ENCODE measurements at places on chromosomes 5 and 9.

DNA sequence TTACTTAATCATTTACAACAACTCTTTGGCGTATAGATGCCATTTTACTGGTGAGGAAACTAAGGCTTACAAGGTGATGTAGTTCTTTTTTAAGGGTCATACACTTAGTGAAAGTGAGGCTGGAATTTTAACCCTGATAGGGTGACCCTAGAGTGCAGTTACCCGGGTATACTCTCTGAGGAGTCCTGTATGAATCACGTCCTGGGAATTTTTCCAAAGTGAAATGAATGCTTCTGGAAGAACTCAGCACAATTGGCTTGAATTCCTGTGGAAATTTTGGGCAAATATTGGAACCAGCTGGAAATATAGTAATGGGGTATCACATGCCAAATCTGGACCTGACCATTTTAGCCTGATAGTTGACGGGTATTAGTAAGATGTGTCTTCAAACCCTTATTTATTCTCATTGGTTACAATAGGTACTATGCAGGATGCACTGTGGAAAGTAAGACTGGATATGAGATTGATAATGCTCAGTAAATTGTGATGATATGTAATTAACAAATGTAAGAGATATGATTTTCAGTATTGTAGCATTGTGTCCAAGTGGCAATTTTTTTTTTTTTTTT is 14.8 kb downstream of the SUB1 start:
- DNase-seq = no peak

- no peak for DNase-seq
Measured at GRCh38 chr5:135569755-135570452, 8.9 kb downstream of the CXCL14 start.

GRCh38 chr5:122154910-122155309 is 25.6 kb downstream of the ZNF474 start:
- no peak for DNase-seq

DNA sequence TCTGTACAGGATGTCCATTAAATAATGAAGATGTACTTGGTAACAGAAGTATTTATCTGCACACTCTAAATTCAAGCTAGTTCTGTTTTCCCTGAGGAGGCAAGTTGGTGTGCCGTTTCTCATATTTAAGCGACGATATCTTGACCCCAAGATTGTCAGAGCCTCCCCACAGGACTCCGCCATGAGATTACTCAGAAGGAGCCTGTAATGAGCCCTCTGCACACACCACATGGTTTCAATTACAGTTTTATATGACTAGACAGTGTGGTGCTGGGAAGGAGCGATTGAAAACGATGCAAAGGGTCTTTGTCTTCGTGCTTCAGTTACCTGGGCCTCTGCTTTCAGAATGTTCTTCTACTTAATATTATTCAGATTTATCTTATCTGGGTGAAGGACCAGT is 840.4 kb upstream of the WWC1 start:
- no peak for DNase-seq

DNA sequence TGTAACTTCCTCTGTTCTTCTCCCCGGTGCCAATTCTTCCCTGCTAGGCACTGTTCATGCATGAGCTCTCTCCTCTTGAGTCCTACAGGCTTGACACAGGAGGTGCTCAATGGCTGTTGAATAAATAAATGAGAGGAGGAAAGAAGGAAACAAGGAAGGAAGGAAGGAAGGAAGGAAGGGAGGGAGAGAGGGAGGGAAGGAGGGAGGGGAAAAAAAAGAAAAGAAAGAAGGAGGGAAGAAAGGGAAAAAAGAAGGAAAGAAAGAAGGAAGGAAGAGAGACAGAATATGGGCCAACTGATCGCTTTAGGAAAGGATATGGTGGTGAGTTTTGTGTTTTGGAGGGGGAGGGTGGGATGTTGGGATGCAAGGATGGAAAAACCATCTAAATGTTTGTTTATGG is 6.4 kb downstream of the KCNMB1 start:
- DNase-seq = no peak

DNA sequence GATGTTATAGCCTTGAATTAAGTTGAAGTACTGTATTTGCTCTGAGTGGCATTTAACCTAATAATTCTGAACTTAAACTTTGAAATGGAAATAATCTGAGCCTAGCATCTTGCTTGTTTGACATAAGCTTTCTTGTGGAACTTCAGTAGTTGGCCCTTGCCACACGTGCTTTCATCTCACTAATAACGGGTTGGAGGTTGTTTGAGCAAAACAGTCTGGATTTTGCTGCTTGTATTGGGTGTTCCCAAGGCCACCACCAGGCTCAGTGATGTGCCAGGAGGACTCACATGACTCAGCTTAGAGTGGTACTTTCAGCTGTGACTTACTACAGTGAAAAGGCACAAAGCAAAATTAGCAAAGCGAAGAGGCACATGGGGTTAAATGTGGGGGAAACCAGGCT is 35.7 kb downstream of the SECISBP2 start:
- no peak for DNase-seq

DNA sequence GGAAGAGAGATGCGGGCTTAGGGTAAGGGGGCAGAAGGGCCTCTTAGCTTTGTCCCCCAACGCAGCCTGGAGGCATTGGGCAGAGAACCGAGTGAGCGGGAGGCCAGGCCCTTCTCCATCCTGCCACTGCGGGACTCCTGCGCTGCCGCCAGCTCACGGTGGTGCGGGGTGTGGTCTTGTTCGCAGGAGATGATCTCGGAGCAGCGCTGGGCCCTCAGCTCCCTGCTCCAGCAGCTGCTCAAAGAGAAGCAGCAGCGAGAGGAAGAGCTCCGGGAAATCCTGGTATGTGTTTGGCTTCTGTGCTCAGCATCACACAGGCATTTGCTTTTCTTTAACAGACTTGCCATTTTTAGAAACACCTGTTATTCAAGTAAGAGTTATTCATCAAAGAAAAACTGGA is 41.3 kb downstream of the LRSAM1 start:
- no peak for DNase-seq

DNA sequence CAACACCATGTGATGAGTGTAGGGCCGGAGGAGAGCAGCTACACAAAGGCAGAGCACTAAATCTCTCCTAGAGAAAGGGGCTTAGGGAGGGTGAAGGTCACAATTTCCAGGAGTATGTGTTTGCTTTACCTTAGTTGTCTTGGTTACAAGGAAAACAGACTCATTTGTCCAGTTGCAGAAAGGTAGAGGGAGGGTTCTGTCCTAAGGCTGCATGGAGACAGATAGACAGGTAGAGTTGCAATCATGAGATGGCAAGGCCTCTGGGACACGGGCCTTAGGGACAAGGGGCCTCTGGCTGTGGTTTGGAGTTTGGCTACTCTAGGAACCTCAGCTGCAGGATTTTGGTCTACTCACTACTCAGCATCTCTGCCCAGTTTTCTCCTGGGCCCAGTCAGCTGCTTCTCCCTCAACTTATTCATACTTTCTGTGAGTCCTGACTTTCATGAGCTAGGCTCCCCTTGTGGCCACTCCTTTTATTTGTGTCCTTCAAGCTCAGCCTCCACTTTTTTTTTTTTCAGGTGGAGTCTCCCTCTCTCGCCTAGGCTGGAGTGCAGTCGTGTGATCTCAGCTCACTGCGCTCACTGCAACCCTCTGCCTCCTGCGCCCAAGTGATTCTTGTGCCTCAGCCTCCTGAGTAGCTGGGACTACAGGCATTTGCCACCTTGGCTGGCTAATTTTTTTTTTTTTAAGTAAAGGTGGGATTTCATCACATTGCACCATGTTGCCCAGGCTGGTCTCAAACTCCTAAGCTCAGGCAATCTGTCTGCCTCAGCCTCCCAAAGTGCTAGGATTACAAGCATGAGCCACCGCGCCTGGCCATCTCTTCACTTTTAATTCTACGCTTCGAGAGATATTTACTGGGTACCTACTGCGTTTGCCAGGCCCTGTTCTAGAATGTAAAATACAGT is 76.6 kb downstream of the PTPDC1 start:
- no peak for DNase-seq

DNA sequence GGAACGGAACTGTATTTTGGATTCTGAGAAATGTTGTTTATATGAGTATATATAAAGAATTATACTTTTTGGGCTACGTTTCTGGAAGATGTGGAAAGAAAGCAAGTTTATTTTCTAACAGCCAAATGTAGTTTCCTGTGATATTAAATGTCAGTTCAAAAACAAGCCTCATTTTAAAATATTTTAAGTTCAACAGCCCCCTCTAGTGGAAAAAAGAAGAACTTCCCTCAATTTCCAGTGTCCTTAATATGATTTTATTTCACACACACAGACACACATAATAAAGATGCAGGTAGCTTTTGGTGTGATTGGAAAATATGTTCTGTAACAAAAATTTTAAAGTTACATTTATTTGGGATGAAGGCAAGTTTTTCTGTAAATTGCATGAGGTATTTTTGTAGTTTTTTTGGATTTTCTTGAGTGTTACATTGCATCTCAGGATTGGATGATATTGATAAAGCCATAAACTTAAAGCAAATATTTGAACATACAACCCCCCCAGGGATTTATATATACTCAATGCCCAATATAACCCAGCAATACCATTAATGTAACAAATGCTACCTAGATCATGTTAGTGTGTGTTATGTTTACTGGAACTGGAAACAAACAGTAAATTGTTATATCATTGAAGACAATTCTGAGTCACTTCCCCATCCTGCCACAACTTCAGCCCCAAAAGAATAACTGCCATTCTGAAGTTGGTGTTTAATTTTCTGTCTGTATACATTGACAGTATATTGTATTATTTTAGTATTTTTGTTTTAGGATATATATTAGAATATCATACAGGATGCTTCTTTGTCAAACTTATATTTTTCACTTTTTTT is 54.0 kb downstream of the CCDC171 start:
- no peak for DNase-seq

GRCh38 chr5:119852140-119852539 is 222.8 kb downstream of the FAM170A start:
- DNase-seq = no peak

- DNase-seq = no peak
Measured at GRCh38 chr5:1484730-1485578, 38.8 kb downstream of the LPCAT1 start.

- DNase-seq = no peak
Measured at GRCh38 chr5:177232761-177233160, 70.8 kb downstream of the RAB24 start.

GRCh38 chr5:167602067-167602466 is 689.4 kb upstream of the WWC1 start:
- no peak for DNase-seq

DNA sequence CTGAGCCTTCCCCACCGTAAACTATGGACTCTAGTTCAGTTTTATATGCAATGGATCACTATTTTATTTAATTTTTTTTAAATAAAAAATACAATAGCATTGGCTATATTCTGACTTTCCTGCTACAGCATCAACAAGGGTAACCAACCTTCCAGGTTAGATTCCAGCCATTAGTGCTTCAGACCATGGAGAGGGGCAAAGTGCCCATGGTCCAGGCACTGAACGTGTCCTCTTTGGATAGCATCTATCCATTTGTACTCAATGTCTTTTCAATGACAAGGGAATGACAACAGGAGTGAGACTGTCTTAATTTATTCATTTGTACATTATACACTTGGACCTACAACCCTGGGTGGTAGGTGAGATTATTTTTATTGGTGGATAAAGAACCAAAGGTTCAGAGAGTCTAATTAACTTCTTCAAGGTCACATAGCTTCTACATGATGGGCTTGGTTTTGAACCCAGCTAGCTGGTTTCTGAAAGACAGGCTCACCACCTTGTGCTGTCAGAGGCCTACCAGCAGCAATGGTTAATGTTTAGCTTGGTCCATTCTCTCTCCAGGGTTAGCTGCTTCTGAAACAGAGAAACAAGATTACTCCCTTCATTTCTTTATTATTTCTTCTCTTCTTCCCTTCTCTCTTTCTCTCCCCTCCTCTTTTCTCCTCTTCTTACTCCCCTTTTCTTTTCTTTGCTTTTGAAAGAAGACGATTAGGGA is 11.5 kb downstream of the TMEM171 start:
- no peak for DNase-seq

DNA sequence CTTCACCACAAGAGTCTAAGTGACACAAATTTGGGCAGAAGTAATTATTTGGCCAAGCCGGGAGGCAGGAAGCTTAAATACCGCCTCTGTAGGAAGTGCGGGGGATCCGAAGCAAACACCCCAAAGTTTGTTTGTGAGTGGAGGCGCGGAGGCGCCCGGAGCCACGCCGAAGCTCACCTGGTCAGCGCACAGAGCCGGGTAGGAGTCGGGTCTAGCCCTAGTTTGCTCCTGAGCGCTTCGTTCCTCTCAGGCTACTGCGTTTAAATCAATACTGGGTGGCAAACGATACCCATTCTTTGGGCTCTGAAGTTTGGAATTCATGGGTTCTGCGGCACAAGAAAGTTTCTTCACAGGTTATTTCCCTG is 855 bp downstream of the MCC start:
- no peak for DNase-seq

- DNase-seq = no peak
Measured at GRCh38 chr5:146344155-146345118, 5.8 kb downstream of the POU4F3 start.

DNA sequence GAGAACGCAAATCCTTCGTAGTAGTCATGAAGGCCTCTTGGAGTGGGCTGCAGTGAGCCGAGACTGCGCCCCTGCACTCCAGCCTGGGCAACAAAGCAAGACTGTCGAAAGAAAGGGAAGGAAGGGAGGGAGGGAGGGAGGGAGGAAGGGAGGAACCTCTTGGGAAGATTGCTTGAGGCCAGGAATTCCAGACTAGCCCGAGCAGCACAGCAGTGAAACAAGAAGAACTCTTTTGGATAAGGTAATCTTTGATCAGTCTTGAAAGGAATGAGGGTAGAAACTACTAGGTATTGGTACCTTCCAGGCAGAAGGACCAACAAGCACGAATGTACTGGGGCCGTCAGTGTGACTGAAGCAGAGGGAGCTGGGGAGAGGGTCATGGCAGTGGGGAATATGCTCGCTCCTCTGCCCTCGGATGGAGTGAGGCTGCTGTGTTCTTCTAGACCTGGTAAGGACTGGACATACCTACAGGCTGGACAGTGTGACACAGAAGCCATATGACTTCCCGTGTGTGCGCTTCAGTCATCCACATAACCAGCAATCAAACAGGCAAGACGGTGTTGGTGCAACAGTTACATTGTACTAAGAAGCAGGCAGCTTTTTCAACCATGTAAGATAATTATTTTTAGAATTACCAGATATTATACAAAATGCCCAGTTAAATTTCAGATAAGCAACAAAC is 45.2 kb downstream of the P4HA2 start:
- no peak for DNase-seq

DNA sequence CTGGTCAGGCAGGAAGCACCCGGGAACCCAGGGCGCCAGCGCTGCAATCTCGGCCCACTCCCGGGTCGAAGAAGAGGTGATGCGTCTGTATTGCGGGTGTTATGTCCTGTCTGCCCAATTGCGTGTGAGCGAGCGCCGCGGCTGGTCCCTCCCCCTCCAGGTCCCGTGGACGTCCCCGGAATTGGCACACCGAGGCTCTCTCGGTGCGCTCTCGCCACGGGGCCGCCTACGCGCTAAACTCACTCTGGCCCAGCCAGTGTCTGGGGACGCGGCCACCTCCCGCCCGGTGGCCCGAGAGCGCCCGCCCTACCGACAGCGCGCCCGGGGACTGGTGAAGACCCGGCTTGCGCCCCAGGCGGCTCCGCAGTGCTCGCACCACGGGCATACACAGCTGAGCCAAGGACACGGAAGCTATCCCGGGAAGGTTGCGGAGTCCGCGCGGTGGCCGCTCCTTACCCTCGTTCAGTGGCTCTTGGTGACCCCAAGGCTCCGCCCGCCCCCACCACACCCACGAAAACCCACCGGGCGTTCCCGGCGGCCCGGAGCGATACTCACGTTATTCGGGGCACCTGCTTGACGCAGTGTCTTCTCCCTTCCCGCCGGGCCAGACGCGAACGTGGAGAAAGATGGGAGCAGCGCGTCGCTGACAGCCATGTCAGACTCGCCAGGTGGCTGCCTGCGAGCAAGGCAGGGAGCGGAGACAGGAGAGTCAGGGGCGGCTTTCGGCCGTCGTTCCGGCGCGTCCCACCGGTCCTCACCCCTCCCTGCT is 1.0 kb downstream of the KLF4 start:
- DNase-seq = peak; percentile 51

- DNase-seq = no peak
Measured at GRCh38 chr5:178499352-178499751, 90.8 kb downstream of the COL23A1 start.

All from omental fat pad (tissue), 4 donors.